ENCODE measurements at places on chromosomes 11 and 22.
A peak's percentile ranks its signal among the peaks of the same experiment; 100 is the strongest.

DNA sequence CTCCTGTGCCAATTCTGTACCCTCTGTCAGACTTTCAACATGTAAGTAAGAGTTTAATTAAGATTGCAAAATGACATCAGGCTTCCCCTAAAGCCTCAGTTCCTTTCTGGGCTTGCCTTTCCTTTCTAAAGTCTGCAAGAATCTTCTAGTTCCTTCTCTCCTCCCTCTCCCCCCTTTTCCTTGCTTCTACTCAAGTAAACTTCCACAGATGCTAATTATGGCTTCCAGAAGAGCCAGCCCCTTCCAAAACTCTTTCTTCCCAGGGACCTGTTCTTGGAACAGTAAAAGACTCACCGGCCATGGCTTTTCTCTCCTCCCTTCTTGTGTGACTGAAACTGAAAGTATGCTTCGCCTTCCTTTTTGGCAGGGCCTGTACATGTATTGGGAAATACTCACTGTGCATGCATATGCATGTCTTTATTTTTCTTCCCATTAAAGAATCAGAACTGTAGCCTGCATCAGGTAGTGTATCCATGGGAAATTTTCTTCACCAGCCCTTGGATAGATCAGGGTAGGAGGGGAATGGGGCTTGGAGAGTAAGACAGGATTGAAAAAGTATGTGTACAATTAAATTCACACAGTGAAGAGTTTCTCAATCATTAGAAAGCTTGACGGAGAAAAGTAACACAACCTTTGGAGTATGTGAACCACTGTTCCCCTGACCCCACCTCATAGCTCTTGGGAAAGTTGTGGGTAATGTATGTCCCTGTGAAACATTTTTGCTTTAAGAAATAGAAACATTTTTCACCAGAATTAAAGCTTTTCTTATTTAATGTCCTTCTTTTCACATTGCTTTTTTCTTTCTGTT is at the start of gene CASP1:
CASP1 (minus strand) TSS at position 332 of the 808 bp plus-strand sequence; CDS start at position 301, 31 bp downstream.
- no peak for DNase-seq

- DNase-seq = no peak
Observed at GRCh38 chr11:117887431-117888138, 11.1 kb upstream of the FXYD6 start.

DNA sequence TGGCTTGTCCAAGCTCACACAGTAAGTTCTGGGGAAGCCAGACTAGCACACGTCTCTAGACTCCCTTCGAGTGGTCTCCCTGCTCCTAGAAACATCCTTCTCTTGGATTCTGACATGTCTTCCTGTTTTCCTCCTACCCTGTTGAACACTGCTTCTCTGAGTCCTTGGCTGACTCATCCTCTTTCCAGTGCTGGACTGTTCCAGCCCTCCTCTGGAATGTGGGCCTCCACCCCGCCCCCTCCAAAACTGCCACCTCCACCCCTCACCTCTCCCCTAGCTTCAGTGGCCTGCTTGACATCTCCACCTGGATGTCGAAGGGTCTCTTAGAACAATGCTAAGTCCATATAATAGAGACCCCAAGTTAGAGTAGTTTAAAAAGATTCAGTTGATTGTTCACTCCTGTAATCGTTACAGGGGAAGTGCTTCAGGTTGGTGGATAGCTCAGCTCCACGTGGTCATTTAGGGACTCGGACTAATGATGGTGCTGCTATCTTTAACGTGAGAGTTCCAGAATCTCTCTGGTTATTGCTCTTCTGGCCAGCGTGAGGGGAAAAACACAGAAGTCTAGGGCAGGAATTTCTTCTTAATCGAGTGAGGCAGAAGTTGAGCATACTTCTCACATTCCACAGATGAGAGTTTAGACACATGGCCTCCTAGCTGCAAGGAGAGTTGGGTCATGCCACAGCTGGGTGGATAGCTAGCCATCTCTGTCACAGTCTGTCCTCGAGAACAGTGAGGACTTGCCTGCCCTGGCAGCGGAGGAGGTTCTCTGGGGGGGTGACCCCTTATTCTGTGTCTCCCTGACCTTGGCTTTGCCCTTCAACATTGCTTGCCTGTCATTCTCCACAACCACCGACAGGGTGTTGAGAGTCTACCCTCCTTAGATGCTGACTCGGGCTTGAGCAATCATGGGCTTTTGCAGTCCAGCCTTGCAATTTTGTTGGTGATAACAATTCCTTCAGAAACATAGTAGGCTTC is 4.7 kb upstream of the C11orf96 start:
- no peak for DNase-seq

- DNase-seq = no peak
Observed at GRCh38 chr11:128411150-128411549, 176.2 kb downstream of the ETS1 start.

GRCh38 chr22:19396934-19397733 is 34.4 kb downstream of the HIRA start:
- no peak for DNase-seq

GRCh38 chr22:44663256-44663999 is 38.6 kb upstream of the PRR5 start:
- no peak for DNase-seq

DNA sequence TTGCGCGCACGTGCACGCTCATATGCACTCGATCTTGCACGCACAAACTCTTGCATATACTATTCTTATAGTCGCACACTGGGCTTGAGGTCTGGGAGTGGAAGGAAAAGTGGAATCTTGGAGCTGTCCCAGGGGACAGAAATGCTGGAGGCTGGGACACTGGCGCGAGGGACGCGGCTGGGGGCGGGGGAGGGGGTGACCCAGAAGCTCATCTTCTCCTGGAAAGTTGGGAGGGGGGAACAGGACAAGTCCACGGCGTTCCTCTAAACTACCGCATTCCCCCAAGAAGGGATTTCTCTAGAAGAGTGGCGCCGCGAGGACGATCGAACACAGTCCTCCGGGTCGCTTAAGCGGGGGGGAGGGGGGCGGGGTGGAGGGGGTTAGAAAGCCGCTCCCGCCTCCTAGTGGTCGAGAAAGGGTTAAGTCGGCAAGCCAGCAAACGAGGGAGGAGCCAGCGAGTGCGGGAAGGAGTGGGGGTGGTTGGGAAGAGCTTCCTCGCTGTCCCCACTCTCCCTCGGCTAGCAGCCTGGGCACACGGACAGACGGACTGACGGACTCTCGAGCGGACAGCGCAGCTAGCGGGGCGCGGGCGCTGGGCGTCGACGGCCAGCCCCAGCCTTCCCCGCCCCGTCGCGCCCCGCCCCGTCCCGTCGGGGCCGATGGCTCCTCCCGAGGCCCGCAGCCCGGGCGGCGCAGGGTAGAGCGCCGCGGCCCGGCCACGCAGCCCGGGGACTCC is at the start of gene RTN4RL2:
RTN4RL2 (plus strand) TSS at position 507 of the 736 bp plus-strand sequence. CDS start 338 bp downstream, outside the sequence.
- peak; percentile 79 for DNase-seq

All from right cardiac atrium (tissue), 5 donors.